ENCODE measurements at places on chromosomes 13 and 19.

GRCh38 chr19:49861541-49862378, 5.6 kb downstream of the PNKP start:
- no peak for DNase-seq

DNA sequence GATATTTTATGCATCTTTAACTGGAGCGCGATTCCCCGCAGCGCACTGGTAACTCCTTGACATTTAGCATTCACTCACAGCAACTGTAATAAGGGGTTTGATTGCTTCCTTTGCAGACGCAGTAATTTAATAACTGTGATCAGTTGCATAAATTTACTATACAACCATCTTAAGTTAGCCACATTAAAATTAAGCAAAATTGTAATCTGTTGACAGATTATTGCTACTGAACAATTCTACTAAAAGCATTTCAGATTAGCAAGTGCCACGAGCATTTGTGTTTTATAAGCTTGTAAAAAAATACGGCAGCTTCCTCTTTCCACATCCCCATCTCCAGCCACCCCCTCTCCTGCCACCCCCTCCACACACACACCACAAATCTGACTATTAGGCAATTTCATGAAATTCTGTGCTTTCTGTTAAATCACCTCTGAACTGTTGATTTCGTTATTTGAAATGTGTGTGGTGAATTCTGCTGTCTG, 44.4 kb downstream of the TSHZ3 start:
- no peak for DNase-seq

GRCh38 chr19:10780368-10780767, 55.6 kb downstream of the TMED1 start:
- DNase-seq = no peak

GRCh38 chr19:11088506-11089253, 583 bp upstream of the LDLR start:
- DNase-seq = no peak

DNA sequence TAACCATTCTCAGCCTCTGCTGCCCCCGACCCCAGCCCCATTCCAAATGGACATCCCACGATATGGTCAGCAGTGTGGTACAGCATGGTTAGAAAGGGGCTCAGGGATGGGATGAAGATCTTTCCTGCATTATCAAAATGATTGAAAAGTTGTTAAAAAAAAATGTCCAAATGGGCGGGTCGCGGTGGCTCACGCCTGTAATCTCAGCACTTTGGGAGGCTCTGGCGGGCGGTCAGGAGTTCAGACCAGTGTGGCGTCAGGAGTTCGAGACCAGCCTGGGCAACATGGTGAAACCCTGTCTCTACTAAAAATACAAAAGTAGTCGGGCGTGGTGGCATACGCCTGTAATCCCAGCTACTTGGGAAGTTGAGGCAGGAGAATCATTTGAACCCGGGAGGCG, 54.3 kb upstream of the ZNF254 start:
- DNase-seq = no peak

GRCh38 chr19:5973867-5974635, 3.9 kb downstream of the RANBP3 start:
- no peak for DNase-seq

All from NCI-H460 (cell line).